ENCODE measurements at places on chromosomes 4 and X. TPM values are rescaled to one million over a fixed set of nuclear protein-coding genes. Genes with fewer than 3 reads are reported as not detected.

Gene RGN
- polyA plus RNA-seq, result 2.5 TPM

Gene CACNA1F
- 0.03 TPM for polyA plus RNA-seq

Gene CPLX1
- polyA plus RNA-seq, result 0.40 TPM

Gene MTMR8
- polyA plus RNA-seq, result 1.3 TPM

DNA sequence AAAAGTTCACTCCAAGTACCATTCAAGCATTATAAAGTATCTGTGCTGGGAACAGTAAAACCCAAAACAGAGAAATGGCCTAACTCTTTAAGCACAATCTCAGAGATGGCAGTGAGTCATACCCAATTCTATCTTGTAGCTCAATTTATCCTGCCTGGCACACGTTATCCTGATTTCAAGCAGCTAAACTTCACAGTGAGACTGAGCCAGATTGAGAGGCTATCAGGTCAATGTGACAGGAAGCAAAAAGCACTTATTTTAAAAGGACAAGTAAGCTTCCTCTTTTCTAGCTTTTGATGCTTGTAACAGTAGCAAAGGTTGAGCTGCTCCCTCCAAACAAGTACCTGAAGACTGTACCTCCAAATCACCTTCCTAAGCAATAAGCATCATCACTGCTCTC is 324.9 kb downstream of the NAF1 start:
- no peak for DNase-seq

DNA sequence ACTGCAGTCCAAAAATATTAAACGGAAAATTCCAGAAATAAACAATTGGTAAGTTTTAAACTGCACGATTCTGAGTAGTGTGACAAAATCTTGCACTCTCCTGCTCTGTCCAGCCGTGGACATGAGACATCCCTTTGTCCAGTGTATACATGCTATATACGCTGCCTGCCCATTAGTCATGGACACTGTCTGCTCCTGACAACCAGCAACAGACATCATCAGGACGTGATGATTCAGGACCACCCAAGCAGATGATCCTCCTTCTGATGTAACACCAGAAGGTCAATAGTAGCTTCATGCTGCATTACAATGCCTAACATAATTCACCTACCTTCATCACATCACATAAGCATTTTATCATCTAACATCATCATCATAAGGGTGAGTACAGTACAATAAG is 36.3 kb downstream of the ATRX start:
- no peak for DNase-seq

Gene FHL1
- polyA plus RNA-seq, result 1,936 TPM

DNA sequence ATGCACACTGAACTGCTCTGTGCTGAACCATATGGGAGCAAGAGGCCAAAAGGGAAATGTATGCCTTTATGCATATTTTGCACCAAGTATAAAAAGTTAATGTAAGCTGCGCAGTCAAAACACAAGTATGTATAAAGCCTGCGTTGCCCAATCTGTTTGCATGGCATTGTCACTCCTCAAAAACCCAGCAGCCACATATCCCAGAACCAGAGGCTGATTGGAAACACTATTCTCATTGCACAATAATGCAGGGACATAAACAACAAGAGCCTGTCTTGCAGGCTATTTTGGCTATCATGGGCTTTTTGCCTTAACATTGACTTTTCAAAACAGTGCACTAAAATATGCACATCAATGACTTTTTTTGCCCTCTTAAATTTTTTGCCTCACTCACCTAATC is 5.1 kb upstream of the ASB9 start:
- DNase-seq, result no peak

Measured in forelimb muscle (tissue), 1 donor.